BE2C (cell line): ENCODE measurements at places on chromosomes 3 and 15.

DNA sequence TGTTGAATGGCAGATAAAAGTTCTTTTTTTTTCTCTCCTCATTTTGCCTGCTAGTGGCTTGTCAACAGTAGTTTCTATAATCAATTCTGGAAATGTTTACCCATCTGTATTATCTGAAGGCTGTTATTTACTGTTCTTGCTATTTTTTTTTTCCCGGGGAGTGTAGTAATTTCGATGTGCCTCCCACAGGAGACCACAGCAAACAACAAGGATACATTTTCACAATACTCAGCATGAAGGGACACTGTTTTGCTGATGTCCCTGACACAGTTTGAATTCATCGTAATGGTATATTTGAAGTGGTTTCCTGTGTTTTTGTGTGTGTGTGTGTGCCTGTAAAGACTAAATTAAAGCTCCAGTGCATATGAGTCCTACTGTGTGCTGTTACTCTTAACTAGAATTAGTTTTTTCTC, 92.1 kb upstream of the ICE2 start:
- no peak for DNase-seq

DNA sequence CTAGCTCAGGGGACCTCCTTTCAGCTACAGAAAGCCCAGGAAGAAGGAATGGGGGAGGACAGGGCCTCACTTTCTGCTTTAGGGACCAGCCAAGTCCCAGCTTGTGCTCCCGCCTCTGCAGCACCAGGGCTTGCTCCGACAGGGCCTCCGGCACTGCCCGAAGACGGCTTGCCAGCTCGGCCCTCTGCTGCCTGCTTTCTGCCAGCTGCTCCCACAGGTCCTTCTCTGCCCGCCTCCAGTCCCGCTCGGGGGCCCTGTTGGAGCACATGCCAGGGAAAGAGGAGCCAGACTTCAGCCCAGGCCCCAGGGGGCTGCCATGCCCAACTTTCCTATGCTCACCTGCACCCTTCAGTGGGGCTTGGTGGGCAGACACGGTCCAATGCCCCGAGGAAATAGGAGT, 4.3 kb upstream of the CLK3 start:
- no peak for DNase-seq

- no peak for DNase-seq
Observed at GRCh38 chr3:186381424-186382216, 19.6 kb upstream of the DGKG start.

- DNase-seq: no peak
Observed at GRCh38 chr3:15769256-15769915, 28.4 kb downstream of the ANKRD28 start.

DNA sequence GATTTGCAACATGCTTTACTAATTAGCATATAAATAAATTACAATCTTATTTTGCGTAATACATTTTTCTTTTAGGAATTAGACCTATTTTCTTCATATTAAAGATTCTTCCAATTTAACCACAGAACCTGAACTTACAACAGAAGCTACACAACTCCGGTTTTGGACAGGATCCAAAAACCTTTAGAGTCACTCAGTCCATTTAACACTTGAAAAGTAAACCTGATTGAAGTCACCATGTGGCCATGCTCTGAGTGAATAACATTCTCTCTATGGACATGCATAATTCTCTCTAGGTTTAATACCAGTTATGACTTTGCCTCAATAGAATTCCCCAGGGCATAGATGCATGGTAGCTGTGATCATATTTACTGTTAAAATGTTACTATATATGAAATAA, 751.0 kb downstream of the VGLL3 start:
- DNase-seq: no peak

DNA sequence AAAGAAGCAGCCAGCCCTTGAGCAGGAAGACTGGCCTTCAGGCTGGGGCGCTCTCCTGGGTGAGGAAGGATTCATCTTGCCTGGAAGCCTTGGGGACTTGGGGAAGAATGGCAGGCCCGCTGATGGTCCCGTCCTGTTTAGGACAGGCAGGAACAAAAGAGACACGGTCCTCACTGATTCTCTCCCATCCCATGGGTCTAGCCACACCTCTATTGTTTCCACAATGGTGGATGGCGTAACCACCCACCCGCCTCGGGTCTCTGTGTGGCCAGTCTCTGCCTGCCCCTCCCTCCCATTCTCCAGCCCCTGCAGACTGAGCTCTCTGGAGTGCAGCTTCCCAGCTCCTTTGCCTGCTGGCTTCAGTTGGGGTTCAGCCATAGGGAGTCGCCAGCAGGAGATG, 284.3 kb downstream of the UACA start:
- no peak for DNase-seq

- DNase-seq: no peak
Observed at GRCh38 chr3:194468086-194468485, 18.7 kb downstream of the ATP13A3 start.
